Hematopoietic multipotent progenitor cell treated with erythropoietin and hydrocortisone succinate and interleukin-3 and kit ligand, for 6 days (in vitro differentiated cells): ENCODE measurements at places on chromosomes 7 and 10.

- no peak for DNase-seq
Measured at GRCh38 chr7:98855610-98856422, 14.0 kb downstream of the TMEM130 start.

- DNase-seq: peak; percentile 33
Measured at GRCh38 chr10:48464871-48465736, 139.8 kb downstream of the ARHGAP22 start.

GRCh38 chr7:19145434-19146115, 354 bp upstream of the FERD3L start:
- no peak for DNase-seq

DNA sequence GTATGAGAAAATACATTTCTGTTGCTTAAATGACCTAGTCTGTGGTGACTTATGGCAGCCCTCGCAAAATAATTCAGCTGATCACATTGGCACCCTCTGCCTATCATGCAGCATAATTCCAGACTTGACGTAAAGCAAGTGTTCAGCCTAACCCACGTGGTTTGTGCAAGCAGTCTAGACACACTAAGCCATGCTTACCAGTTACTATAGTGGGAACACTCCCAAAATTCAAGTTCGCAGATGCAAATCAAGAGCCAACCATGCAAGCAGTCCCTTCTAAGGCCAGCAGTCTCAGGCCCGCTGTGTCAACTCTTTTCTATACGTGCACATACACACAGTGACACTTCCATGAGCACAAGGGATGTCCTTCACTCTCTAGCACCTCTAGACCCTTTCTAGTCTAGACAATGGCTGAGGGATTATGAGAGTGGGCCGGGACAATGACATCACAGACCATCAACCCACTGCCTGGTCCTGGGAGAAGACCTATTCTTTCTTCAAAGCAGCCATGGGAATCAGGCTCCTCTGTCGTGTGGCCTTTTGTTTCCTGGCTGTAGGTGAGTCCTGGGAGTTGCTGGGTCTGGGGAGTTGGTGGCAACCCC, 29.0 kb upstream of the PRSS1 start:
- no peak for DNase-seq

DNA sequence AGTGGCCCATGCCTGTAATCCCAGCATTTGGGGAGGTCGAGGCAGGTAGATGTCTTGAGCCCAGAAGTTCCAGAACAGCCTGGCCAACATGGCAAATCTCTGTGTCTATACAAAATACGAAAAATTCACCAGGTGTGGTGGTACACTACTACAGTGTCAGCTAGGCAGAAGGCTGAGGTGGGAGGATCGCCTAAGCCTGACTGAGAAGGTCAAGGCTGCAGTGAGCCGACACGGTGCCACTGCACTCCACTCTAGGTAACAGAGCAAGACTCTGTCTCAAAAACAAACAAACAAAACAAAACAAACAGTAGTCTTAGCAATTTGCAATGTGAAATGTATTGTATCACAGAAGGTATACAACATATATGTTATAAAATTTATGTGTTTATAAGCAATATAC, 348.0 kb downstream of the SEMA3D start:
- no peak for DNase-seq

DNA sequence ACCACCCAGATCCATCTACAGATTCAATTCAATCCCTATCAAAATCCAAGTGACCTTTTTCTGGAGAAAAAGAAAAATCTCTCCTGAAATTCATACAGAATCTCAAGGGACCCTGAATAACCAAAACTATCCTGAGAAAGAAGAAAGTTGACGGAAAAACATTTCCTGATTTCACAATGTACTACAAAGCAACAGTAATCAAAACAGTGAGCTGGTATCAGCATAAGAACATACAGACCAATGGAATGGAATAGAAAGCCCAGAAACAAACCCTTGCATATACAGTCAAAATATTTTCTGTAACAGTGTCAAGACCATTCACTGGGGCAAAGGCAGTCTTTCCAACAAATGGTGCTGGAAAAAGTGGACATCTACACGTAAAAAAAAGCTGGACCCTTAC, 89.9 kb downstream of the JMJD1C start:
- no peak for DNase-seq

DNA sequence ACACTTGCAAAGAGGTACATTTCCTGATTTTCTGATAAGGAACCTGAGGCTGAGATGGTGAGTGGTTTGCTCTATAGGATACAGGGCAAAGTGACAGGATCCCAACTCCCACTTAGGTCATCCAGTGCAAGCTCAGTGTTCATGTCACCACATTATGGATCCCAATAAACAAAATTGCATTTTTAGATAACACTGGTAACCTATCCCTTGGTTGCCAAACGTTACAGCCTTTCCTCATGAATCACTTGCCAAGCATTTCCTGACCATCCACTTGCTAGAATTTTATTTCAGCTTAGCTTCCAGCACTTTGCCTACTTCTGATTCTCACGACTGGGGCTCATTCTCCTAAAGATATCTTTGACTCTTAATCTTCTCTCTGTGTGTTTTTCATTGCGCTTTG, 131.4 kb upstream of the ODAD2 start:
- no peak for DNase-seq

- no peak for DNase-seq
Measured at GRCh38 chr7:139654276-139655181, 123.3 kb downstream of the HIPK2 start.

DNA sequence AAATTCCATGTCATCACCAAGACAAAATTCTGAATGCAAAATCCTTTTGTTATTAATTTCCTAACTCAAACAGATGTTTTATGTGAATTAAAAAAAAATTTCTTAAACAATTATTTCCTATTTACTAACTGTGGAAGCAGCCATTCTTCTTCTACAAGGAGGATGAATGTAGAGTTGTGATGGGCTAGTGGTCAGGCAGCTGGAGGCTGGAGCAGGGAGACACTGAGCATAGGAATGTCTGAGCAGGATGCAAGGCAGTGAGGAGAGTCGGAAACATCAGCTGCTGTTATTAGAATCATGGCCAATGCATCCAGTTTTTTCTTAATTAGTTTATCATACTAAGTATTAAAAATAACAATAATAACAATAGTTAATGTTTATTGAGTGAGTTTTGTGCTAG, 102.5 kb upstream of the LRRTM3 start:
- no peak for DNase-seq
